CD8-positive, alpha-beta memory T cell (primary cell): ENCODE measurements at places on chromosomes 7 and 10. TPM values are rescaled to one million over a fixed set of nuclear protein-coding genes. Genes with fewer than 3 reads are reported as not detected.

DNA sequence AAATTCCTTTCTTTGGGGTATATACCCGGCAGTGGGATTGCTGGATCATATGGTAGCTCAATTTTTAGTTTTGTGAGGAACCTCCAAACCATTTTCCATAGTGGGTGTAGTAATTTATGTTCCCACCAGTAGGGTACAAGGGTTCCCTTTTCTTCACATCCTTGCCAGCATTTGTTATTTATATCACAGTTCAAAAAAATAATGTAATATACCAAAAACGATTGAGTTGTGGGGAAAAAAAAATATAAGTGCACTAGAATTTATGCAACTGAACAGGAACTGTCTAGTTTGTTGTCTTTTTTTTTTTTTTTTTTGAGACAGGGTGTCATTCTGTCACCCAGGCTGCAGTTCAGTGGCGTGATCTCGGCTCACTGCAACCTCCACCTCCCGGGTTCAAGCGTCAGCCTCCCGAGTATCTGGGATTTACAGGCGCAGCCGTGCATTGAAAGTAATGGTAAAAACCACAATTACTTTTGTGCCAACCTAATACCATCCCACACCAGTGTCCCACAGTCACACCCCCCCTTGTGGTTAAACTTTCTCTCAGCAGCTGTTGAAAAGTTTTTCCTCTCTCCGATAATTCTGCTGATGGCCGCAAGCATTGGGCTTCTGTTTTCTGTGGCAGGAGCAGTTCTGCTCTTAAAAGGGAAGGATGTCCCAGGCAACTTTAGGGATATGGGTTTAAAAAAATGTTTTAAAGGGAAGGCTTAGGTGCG, 6.8 kb upstream of the LAT2 start:
- no peak for DNase-seq

DNA sequence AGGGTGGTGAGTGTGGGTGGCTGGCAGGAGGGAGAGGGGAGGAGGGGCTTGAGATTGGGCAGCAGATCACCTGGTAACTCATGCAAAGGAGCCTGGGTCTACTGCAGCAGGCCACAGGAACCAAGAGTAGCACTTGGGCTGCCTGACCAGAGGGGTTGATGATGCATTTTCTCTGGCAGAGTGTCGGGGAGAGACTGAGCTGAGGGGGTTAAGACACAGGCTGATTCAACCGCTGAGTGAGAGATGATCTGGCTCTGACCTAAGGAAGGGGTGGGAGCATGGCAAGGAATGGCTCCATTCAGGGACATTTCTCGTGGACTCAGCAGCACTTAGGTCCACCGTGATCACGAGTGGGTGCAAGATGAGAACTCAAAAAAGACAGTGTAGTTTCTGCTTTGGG, 115.5 kb upstream of the STK17A start:
- no peak for DNase-seq

SEC31B gene
- total RNA-seq: 15.8 TPM

CCAR1 gene
- total RNA-seq: 132 TPM

SPRN gene
- not detected for total RNA-seq
